ENCODE measurements at places on chromosomes 5 and 9. TPM values are rescaled to one million over a fixed set of nuclear protein-coding genes. Genes with fewer than 3 reads are reported as not detected.

Gene FOXD4L3
- total RNA-seq = 0.96 TPM

Gene PCDH1
- 15.7 TPM for total RNA-seq

DNA sequence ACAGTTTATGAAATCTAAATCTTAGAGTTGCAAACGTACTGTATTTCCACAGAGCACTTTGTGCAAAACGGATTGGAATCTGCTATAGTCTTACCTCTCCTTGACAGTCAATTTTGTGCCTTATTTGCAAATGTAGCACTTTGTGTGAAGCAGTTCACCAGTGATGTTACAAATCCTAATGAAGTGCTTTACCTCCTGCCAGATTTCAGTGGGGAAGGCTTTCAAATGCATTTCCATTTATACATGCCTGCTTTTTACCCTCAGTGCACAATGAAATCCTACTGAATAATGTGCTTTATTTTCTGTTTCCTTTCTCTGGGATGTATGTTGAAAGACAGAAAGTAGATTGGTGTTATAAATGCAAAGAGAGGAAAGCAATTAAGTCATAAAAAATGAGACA is 2141.6 kb upstream of the C9orf72 start:
- DNase-seq = no peak

Gene FEM1C
- 12.2 TPM for total RNA-seq

DNA sequence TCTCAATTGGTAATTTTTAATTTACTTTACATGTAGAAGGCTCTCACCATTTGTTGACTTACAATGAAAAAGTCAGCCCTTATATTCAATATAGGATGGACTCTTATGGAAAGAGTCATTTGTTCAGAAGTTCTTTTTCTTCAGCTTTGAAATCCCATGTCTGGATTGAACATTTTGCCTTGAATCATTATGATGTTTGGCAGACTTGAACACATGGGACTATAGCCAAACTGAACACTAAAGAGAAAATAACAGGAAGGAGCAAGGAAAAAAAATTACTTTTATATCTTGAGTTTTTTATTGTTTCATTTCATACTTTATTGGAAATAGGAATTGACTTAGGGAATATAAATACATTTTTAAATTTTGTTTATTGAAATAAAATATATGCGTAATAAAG is 1503.0 kb downstream of the EFNA5 start:
- DNase-seq = no peak

DNA sequence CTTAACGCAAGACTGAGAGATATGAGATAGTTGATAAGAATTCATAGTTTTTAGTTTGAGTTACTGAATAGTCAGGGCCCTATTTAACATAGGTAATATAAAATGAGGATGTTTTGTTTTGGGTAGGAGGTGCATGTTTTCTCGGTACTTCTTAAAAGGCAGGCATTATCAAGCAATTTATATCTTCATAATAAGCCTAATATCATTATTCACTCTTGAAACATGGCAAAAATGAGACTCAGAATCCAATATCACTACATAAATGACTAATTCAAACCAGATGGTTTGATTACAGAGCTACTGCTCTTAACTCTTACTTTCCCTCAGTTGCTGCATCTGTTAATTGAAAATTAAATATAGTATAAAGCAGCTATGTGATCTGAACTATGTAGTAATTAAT is 2038.7 kb downstream of the EFNA5 start:
- no peak for DNase-seq

Gene C5orf58
- total RNA-seq = not detected

Gene CDH9
- total RNA-seq = not detected

All from MCF 10A (cell line).